Lung (tissue), 17 donors: ENCODE measurements at places on chromosomes 1 and 21. TPM values are rescaled to one million over a fixed set of nuclear protein-coding genes. Genes with fewer than 3 reads are reported as not detected.

DNA sequence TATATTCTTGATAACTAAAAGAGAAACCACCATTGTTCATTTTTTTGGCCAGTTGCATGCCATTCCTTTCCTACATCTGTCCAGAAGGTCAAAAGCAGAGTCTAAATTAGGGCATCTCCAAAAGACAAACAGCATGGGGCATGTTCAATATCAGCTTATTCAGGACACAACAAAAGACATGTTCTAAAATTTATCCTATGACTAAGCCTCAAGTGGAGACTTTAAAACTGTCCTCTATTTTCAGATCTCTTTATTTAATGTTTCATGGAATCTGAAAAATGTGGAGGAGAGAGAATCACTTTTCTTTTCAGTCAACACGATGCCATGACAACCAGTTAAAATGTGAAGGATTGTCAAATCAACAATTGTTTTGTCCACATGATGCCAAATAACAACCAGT, 303.4 kb upstream of the PRMT6 start:
- DNase-seq = no peak

DNA sequence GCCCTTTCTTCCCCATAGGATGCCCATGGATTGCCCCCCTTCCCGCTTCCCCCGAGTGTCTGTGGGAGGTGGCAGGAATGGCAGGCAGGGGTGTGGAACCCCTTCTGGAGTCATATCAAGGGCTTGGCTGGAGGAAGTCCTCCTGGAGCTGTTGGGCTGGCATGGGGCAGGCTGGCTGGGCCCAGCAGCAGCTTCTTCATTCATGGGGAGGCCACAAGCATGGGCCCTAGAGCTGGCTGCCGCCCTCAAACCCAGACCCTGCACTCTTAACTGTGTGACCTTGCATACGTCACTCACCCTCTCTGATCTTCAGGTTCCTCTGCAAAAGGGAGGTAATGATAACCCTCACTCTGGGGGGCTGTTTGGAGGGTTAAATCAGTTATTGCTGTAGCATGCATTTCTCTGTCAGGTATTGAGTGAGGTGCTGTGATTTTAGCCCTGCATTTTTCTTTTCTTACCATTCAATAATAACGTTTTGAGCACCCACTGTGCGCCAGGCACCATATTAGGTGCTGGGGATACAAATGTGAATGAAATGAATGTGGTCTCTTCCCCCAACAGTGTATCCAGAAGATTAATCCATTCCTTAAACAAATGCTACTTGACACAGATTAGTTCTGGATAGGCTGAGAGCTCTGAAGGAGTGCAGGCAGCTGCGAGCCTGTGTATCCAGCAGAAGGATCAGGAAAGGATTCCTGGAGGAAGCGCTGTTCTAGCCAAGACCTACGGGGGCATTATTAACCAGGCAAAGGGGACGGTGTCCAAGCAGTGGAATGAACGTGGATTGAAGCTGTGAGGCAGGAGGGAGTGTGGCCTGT, 9.3 kb downstream of the PCSK9 start:
- no peak for DNase-seq

DNA sequence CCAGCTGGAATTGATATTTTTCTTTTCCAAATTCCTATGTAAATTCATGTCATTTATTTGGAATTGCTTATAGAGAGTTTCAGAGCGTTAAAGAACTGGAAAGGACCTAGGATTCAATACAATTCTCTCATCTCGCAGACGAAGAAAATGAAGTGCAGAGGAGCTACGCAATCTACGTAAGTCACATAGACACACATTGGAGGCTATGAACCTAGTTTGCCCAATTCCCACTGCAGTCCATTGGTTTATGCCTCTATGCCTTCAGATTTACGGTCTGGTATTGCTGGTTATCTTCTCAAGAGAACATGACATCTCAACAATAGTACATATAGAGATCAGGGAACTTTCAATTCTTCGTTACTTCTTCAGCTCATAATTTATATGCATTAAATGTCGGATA, 971 bp upstream of the RNF2 start:
- peak; percentile 34 for DNase-seq

- no peak for DNase-seq
Measured at GRCh38 chr1:26324550-26324949, 6.8 kb downstream of the CD52 start.

DNA sequence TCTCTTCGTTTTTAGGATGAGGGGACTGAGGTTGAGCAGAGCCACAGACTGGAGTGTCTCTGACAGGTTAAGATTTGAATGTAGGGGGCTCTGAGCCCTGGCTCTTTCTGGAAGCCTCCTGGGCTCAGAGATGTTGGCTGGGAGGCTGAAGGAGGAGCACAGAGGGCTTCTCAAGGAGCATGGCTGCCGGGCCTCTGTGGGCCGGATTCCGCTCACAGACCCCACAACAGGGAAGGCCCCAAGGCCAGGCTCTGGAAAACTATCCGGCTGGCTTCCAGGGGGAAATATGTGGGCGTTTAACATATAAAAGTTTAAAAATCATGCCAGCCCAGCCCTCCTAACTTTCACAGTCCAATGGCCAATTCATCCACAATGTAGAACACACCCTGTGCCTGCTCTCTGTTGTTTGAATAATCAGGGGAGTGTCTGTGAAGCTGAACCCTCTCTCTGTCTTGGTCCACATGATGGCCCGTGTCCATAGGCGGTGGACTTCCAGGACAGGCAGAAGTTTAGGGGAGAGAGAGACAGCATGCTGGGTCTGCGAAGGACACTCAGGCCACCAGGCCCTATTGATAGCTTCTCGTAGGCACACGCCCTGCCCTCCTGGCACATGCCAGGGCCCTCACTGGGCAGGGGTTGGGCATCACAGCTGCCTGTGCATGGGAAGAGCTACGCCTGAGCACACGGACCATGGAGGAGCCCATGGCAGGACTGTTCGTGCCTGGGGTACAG, 10.8 kb downstream of the OBSCN start:
- no peak for DNase-seq

- no peak for DNase-seq
Measured at GRCh38 chr21:16422702-16423101, 692.9 kb downstream of the USP25 start.

- peak; percentile 55 for DNase-seq
Measured at GRCh38 chr1:906600-907420, 16.9 kb upstream of the SAMD11 start.

DNA sequence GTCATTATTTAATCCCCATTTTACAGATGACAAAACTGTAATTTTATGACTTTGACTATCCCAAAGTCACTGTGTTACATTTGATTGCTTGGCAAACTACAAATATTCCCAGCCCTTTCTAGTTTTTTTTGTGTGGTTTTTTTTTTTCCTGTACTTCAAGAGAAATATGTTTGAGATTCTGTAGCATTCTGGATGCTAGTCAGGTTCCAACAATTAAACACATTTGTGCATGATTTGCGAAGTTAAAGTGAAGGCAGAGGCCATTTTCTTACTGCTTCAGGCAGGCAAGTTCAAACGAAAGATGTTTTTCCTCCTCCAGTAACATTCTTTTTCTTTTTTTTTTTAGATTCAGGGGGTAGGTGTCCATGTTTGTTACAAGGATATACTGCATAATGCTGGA, 107.9 kb upstream of the SERTAD4 start:
- no peak for DNase-seq

DNA sequence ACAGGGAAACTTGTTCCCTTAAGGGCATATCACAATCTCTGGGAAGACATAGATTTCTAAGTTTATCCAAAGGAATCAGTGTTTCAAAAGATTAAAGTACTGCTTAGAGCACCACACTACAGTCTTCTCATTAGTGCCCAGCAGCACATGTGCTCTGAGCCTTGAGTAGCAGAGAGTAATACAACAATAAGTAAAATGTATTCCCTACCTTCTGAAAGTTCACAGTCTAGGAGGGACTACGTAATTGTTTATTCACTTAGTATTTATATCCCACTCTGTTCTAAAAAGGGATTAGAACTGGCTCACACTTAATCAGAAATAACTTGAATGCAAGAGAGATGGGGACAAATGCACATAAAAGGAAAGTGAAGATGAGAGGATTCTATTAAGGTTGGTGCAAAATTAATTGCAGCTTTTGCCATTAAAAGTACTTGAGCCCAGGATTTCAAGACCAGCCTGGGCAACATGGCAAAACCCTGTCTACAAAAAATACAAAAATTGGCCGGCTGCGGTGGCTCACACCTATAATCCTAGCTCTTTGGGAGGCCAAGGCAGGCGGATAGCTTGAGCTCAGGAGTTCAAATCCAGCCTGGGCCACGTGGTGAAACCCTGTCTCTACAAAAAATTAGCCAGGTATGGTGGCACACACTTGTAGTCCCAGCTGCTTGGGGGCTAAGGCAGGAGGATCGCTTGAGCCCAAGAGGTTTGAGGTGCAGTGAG, 9.0 kb downstream of the SYNC start:
- no peak for DNase-seq

The DYRK1A gene
- polyA plus RNA-seq = 22.5 TPM

The LAD1 gene
- 63.8 TPM for polyA plus RNA-seq

DNA sequence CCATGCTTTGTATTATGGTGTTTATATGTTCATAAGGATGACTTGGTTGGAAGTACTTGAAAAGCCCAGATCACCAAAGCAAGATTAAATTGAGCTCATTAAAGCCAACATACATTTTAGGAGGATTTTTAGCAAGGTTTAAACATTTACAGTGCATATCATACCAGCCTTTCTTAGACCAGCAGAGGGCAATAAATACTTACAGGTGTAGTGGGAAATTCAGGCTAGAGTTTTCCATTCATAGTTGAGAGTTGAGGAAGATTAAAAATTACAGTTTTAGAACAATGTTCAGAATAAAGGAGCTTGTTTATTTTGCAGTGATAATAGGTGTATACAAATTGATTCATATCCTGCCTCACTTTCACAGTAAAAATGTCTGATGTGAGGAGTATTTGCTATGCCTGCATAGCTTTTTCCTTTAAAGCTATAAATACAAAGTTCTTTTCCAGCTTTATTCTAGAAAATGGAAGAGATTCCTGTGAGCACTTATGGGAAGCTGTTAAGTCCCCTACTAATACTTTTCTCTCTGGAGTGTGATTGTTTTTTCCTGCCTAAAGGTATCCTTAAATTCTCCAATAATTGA, 35.3 kb downstream of the DTL start:
- peak; percentile 68 for DNase-seq

The ZNF697 gene
- polyA plus RNA-seq = 2.3 TPM

The DIO1 gene
- 0.41 TPM for polyA plus RNA-seq

- peak; percentile 93 for DNase-seq
Measured at GRCh38 chr21:33588485-33589335, at the start of gene DONSON. DONSON (minus strand) TSS chr21:33588684; CDS start chr21:33588641, 43 bp downstream.

The MCOLN3 gene
- 4.5 TPM for polyA plus RNA-seq

DNA sequence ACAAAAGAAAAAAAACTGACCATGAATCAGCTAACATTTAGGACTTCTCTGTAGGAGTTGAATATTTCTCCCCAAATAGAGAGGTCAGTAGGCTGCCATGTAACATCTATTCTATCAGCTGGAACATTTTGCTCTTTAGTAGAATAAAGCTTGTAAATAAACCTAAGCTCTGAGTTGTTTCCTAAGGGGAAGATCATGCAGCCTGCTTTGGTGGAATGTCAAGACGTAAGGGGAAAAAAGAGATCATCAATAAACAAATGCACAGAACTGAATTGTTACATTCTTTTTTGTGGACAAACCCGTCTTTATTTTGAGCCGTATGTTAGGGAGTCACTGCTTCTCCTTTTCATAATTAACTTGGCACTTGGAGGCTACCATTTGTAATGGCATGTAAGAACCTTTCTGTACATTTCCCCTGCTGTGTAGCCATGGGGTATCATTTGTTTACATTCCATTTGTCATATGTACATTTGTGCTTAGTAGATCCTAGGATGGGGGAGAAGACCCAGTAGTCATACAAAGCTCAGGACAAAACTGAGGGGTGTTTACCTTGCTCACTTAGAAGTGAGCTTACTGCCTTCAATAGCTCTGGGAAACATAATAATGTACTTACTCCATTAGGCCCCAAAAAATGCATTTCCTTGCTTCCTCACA, 10.8 kb upstream of the PALMD start:
- no peak for DNase-seq

The DIP2A gene
- 24.8 TPM for polyA plus RNA-seq

The SMCP gene
- polyA plus RNA-seq = not detected

GRCh38 chr1:38534473-38534823, 325.1 kb downstream of the RRAGC start:
- DNase-seq = no peak

DNA sequence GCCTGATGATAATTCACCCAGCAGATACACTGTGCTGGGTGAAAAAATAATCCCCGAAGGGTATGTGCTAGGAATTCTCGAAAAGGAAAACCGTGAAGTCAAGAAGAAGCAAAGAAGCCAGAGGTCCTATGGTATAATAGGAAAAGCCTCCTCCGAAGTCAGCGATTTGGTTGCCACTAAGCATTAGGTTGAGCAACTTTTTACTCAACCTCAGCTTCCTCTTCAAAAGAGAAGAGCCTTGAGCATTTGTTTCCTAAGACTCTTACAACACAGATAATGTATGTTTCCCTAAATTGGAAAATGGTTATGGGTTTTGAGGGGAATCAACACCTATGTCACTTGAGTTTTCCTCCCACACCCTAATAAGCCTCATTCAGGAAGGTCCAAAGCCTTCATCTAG, 21.3 kb upstream of the MNDA start:
- DNase-seq = no peak

The FALEC gene
- polyA plus RNA-seq = not detected

The CA14 gene
- polyA plus RNA-seq = 0.19 TPM

DNA sequence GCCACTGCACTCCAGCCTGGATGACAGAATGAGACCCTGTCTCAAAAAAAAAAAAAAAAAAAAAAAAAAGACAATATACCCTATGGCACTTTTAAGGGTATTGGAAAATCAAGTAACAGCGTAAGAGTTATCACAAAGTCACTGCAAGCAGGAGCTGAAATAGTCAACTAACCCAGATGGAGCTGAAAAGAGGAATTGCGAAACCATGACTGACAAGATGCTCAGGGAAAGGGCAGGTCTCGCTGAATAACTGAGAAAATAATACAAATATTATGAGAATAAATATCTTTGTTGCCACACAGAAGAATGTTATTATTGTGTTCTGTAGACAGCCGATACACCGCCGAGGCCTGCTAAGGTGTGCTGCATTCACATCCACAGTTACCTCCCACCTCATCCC, 17.8 kb downstream of the HLCS start:
- no peak for DNase-seq

DNA sequence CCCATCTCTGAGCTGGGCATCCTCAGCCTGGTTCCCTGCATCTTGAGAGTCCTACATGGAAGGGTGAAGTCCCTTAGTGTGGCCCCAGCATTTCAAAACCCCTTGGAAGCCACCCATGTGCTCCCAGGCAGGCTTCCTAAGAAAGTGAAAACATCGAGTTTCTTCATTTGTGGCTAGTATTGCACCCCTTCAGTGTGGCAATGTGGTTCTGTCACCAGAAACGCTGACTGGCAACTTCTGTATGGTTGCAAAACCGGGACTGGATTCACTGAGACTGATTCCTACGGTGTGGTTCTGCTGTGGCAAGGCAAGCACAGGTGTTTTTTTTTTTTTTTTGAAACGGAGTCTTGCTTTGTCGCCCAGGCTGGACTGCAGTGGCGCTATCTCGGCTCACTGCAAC, 9.0 kb upstream of the IFNGR2 start:
- no peak for DNase-seq

DNA sequence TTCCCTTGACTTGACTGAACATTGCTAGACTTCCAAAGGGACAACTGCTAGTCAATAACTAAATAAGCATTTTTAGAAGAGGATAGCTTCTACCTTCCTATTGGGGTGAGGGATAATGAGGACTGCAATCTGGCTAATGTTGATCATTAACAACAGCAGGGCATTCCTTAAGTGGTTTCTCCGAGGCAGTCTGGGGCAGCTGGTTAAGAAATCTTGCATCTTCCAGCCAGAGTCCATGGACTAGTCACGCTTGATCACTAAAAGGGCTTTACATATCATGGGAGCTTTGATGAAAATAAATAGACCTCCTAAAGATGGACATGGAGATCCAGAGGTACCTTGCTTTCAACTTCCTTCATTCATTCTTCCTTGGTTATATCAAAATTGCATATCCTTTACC, 329.4 kb upstream of the ESRRG start:
- no peak for DNase-seq
